ENCODE measurements at places on chromosomes 3 and 15. TPM values are rescaled to one million over a fixed set of nuclear protein-coding genes. Genes with fewer than 3 reads are reported as not detected.
A peak's percentile ranks its signal among the peaks of the same experiment; 100 is the strongest.

- peak; percentile 54 for DNase-seq
Measured at GRCh38 chr15:69074001-69074842, 59.7 kb downstream of the NOX5 start.

DNA sequence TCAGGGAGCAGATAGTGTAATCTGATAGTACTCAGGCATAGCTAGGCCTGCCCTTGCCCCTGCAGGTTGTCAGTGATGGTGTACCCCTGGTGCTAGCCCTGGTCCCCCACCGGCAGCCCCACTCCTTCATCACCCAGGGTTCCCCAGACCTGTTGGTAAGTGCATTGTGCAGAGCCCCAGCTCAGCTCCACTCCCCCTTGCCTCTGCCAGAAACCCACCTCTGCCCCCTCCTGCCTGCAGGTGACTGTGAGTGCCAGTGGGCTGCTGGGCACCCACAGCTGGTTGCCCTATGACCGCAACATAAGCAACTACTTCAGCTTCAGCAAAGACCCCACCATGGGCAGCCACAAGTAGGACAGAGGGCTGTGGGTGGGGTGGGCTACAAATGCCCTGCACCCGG is 27.5 kb downstream of the NBEAL2 start:
- no peak for DNase-seq

GRCh38 chr15:66145726-66146182 is 107.8 kb downstream of the MEGF11 start:
- no peak for DNase-seq

DNA sequence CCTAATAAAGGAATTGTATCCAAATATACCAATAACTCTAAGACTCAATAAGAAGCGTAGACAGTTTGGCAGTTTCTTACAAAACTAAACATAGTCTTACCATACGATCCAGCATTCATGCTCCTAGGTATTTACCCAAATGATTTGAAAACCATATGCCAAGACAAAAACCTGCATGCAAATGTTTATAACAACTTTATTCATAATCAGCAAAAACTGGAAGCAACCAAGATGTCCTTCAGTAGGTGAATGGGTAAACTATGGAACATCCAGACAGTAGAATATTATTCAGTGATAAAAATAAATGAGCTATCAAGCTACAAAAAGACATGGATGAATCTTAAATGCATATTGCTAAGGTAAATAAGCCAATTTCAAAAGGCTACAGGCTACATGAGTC is 58.4 kb downstream of the SYN2 start:
- no peak for DNase-seq

DNA sequence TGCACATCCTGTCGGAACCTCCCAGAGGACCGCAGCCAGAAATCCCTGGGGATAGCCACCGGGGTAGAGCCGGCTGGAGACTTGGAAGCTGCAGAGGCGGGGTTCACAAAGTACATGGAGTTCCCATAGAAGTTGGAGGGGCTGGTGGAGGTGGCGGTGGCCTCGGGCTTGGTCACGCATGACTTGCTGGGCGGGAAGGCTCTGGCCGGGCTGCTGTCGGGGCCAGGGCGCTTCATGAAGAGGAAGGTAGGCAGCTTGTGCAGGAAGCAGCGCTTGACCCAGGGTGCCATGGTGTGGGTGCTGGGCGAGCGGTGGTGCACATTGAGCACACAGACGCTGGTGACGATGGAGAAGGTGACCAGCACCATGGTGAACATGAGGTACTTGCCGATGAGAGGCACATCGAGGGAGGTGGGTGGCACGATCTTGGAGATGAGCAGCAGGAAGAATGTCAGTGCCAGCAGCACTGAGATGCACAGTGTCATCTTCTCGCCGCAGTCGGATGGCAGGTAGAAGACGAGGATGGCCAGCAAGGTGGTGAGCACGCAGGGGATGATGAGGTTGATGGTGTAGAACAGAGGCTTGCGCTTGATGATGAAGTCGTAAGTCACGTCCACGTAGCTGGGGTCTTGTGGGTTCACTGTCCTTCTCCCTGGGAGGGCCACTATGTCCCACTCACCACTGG is 8.4 kb upstream of the CHRNA3 start:
- no peak for DNase-seq

GRCh38 chr3:159816512-159816911 is 172.1 kb upstream of the IL12A start:
- DNase-seq = no peak

DNA sequence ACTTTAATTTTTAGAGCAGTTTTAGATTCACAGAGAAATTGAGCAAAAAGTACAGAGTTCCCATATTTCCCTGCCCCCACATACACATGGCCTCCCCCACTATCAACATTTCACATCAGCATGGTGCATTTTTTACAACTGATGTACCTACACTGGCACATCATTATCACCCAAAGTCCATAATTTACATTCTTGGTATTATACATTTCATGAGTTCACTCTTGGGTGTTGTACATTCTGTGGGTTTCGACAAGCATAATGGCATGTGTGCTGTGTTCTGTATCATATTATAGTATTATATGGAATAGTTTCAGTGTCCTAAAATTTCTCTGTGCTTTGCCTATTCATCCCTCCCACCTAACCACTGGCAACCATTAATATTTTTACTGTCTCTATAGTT is 419.8 kb upstream of the THBS1 start:
- no peak for DNase-seq

- no peak for DNase-seq
Measured at GRCh38 chr15:46278486-46279090, 643.8 kb downstream of the SQOR start.

GRCh38 chr3:43104039-43104438 is 1.8 kb downstream of the POMGNT2 start:
- DNase-seq = no peak

GRCh38 chr3:184726497-184726896 is 14.6 kb upstream of the MAGEF1 start:
- DNase-seq = no peak

DNA sequence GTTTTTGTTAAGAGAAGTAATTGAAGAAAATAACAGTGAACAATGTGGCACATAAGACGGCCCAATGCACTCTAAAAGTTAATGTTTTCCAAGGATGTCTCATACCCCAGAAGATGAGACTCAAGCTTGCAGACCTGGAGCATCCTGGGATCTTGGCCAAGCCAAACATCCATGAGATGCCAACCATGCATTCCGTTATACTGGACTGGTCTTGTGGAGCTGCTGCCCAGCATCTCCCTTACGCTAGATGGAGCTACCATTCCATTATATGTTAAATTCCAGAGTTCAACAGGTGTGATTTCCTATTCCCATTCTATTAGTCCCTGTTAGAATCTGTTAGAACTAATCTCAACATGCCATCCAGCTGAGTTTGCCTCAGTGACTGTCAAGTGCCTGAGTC is 181.8 kb downstream of the PDCD6IP start:
- DNase-seq = no peak

GRCh38 chr3:164658125-164658524 is 420.2 kb downstream of the SI start:
- DNase-seq = no peak

MESP1 gene
- total RNA-seq = 0.15 TPM

GOLGA6D gene
- 0.73 TPM for total RNA-seq

KY gene
- not detected for total RNA-seq

CMC1 gene
- total RNA-seq = 19.4 TPM

PCLAF gene
- total RNA-seq = 65.7 TPM

PDZRN3 gene
- total RNA-seq = 20.5 TPM

LNP1 gene
- total RNA-seq = 8.7 TPM

PIGZ gene
- not detected for total RNA-seq

TRANK1 gene
- total RNA-seq = 8.8 TPM

LRRC28 gene
- total RNA-seq = 20.2 TPM

GCNT3 gene
- total RNA-seq = not detected
